ENCODE measurements at places on chromosomes 7 and 10. TPM values are rescaled to one million over a fixed set of nuclear protein-coding genes. Genes with fewer than 3 reads are reported as not detected.

BTBD16 gene
- total RNA-seq, result 0.45 TPM

LEP gene
- not detected for total RNA-seq

ETV1 gene
- 81.6 TPM for total RNA-seq

TRIM50 gene
- 0.47 TPM for total RNA-seq

SPDYE18 gene
- total RNA-seq, result not detected

SPDYE6 gene
- total RNA-seq, result not detected

CXCL12 gene
- total RNA-seq, result not detected

CHPF2 gene
- 33.3 TPM for total RNA-seq

STEAP1B gene
- total RNA-seq, result 5.4 TPM

CDNF gene
- total RNA-seq, result 0.69 TPM

CFTR gene
- total RNA-seq, result not detected

FEZF1 gene
- 0.17 TPM for total RNA-seq

Data from NCI-H460 (cell line).